ENCODE measurements at places on chromosomes 6 and 20.

DNA sequence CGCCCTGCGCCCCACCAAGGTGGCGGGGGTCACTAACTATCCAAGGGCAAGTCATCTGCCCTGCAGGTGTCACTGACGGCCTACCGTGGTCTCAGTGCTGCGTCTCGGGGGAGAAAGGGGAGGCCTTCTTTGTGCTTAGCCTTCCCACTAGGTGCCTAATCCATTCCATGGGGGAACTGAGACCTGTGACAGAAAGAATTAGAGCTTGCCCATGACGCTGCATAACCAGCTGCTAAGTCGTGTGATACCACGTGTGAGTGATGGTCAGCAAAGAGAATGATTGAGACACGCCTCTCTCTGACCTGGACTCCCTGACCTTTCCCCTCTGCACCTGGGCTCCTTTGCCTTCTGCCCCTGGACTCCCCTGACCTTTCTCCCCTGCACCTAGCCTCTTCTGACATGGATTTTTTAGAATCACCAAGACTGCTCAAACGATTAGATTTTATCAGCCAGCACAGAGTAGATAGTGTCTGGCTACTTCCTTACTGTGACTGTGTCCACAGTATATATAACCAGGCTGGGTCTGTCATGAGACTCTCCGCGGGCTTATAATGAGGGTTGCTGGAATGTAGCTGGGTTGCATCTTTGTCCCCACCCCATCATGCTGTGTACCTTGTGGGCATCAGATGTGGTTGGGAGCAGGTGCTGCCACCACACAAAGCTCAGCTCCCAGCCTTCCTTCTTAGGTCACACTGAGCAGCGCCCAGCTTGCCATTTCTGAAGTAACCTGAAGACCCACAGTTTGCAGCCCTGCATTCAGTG lies 140.6 kb downstream of the TMEM242 start:
- no peak for DNase-seq

DNA sequence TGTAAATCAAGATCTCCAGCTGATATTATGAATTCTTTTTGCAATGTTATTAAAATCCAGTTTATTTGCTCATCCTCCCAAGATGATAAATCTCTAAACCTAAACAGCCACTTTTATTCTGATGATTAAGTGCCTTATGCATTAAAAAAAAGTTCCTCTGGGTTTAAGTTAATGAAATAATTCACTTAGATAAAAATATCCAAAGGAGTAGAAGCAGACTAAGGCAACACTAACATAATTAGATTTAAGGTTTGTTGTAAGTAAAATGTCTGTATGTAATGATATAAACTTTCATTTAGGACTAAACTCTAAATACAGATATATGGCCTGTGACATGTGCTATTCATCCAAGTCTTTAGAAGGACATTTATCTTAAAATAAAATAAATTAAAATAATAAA lies 457.2 kb downstream of the TENT5A start:
- no peak for DNase-seq

DNA sequence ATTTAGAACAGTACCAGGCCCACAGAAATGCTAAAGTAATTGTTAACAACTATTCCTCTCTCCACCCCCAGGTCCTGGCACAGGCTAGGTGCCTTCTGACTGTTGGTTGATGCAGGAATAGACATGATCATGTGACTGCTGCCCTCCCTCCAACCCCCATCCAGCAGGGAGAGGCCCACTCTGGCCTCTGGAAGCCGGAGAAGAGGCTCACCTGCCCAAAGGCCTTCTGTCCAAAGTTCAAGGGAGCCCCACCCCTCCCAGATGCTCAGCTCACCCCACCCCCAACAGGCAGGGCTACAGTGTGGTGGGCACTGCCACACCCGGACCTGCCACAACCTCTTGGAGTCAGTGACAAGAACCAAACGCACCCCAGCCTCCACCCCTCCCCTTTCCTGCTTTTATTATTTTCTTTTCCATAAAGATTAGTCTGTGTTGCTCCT lies 26.9 kb upstream of the FOXP4 start:
- DNase-seq, result no peak

DNA sequence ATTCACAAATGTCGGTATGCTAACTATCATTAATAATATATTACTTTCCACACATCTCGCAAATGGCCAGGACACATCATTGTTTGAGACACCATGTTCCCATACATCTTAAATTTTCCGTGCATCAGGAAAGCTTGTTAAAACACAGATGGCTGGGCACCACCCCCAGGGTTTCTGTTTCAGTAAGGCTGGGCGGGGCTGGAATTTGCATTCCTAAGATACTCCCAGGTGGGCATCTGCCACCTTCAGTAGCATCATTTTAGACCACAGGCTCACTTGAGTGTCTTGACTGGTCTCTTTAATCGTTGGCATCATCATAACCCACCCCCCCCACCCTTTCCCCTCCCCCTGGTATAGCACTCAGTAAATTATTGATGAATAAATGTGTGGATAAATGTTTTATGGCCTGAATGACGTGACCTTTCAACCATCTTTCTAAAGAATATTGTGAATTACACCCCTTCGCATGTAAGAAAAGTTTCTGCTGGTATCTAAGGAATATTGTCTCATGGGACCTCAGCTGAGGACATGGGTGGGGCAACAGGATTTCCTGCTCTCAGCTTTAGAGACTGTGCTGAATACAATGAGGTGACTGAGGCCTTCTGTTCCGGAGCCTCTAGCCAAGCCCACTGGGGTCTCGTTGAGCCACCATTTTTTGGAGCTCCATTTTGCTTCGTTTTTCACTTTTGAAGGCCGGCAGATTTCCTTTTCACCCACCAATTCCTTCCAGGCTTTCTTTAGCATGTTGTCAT lies 124.1 kb upstream of the NEDD9 start:
- DNase-seq, result no peak

DNA sequence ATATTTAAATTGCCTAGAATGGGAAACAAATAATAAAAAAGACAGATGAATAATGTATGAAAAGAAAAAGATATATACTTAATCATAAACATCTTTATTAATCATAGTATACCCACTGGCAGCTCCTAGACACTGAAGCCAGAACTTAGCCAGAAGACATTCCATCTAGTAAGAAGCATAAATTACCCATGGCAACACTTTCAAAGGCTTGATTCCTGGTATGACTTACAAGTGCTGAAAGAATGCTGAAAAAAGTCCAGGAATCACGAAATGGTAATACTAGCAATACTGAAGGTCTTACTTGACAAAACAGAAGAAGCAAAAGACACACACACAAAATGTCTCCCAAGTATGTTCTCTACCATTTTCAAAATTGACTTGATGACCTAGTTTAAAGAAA lies 38.0 kb downstream of the RWDD2A start:
- DNase-seq, result no peak

- no peak for DNase-seq
These were observed 214.3 kb upstream of the PLN start for GRCh38 chr6:118333772-118334171.

- no peak for DNase-seq
These were observed 68.0 kb upstream of the HIVEP1 start for GRCh38 chr6:11944111-11944510.

DNA sequence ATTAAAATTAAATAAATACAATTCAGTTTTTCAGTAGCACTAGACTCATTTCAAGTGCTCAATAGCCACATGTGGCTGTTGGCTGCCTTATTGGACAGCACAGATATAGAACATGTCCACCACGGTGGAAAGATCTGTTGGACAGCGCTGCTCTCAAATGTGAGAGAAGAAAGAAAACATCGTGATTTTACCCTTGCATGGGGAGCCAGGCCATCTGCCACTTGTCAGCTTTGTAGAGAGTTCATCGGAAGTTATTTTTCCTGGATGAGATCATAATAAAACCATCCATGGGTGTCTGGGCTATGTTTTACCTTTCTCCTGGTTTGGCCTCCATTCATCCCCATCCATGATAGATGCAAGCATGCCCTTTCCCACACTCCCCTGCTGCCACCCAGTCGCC lies 5.8 kb upstream of the KIF3B start:
- no peak for DNase-seq

DNA sequence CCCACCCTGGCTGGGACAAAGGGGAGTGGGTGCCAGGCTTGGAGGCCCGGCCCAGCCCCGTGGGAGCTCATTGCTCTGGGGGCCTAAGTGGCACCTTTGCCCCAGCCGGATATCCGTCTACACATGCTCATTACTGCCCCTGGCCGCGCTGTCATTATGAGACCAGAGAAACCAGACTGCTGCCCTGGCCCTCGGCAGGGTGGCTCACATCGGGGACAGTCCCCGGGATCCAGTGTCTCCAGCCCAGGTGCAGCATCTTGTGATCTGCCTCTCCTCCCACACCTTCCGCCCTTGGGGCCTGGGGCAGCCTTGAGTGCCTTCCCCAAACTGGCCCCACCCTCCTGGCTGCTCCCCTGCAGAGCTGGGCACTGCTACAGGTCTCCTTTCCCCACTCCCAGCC lies 4.9 kb downstream of the SRMS start:
- DNase-seq, result no peak

DNA sequence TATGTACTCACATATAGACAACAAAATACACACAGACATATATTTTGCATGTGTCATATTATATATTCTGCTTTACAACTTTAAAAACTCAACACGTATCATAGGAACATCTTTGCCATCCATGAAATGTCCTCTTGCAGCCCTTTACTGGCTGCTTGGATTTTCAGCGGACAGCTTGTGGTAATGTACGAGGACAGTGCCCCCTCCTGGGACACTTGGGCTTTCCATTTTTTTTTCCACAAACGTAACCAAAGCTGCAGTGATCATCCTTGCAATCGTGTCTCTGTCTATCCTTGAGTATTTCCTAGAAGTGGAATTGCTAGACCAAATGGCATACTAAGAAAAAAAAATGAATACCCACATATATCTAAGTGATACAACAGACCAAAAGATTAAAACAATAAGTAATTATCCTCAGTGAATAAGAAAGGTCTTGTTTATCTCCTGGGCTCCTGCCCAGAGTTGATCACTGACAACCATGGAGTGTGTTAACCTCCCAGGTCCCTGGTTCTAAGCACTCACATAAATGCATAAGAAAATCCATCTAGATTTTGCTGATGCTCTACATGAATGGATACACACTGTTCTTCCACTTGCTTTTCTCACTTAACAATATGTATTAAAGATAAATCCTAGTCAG lies 18.1 kb downstream of the BPI start:
- DNase-seq, result no peak

- no peak for DNase-seq
These were observed 848.8 kb upstream of the MAP3K7 start for GRCh38 chr6:91435630-91436029.

DNA sequence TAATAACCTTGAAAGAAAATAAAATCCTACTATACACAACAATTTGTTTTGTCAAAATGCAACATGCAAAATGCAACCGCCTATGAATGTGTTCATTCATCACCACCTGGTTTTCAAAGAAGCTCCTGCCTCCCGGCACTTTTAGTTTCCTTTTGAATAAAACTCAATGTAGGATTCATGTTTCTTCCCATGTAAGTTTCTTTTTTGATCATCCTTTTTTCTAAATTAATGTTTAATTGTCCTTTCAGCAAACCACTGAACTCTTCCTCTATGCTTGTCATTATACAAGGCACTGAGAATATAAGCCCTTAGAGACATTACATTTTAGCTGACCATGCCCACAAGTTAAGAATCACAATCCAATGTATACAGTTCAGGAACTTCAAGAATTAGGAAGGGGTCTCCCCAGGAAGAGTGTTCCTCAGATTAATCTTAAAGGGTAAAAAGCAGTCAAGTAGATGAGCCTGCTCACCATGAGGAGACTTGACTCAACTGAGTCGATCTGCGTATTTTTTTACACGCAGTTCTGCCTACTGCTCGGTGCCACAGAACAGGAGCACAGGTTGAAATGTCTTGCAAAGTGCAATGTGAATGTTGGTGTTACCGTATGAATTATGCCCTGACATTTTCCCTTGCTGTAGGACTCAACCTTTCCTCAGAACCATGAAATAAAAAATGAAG lies 7.2 kb upstream of the THEMIS start:
- no peak for DNase-seq

GRCh38 chr6:4512051-4512471 lies 264.1 kb upstream of the CDYL start:
- no peak for DNase-seq

GRCh38 chr6:148906386-148906785 lies 159.6 kb downstream of the UST start:
- DNase-seq, result no peak

- DNase-seq, result no peak
These were observed 100.7 kb upstream of the CD93 start for GRCh38 chr20:23186808-23187207.

- DNase-seq, result no peak
These were observed 207.4 kb downstream of the MYLK4 start for GRCh38 chr6:2543321-2543720.

- no peak for DNase-seq
These were observed 11.0 kb upstream of the ADAM33 start for GRCh38 chr20:3692706-3693294.

- no peak for DNase-seq
These were observed 49.8 kb downstream of the PPARD start for GRCh38 chr6:35392111-35392702.

- no peak for DNase-seq
These were observed 341 bp upstream of the MCM9 start for GRCh38 chr6:118935331-118935668.

- DNase-seq, result no peak
These were observed 40.0 kb downstream of the CYP39A1 start for GRCh38 chr6:46612645-46613044.

DNA sequence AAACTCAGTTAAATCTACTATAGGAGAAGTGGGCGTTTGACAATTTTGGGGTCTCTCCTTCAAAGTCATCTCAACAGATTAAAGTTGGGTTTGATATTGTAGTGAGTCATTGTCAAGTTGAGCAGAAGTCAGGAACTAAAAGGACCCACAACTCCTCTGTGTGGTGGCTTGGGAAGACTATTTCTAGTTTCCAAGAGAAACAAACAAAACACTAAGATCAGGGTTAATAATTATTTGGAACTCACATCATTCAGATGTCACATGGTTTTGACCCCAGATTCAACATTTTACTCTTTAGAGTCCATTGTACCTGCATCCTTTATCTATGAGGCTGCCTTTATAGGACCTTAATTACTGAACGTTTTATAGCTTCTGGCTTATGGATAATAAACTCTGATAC lies 45.3 kb upstream of the TINAG start:
- no peak for DNase-seq

- no peak for DNase-seq
These were observed 7.2 kb downstream of the KIF16B start for GRCh38 chr20:16566080-16566479.

DNA sequence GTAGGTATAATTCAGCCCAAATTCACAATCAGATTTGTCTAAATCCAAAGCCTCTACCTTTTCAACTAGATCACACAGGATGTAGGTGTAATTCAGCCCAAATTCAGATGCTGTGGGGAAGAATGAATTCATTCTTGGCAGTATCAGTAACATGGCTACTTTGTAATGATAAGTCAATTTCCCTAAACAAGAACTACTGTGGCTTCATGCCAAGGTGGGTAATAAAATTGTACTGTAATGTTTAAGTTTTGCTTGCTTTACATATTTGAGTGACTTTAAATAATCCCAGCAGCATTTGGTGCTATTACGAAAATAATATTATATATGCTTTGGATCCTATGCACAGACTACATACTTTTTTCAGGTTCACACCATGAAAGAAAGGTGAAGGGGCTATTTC lies 239.1 kb downstream of the HDGFL1 start:
- DNase-seq, result no peak
